ENCODE measurements at places on chromosomes 6 and 20.

- no peak for DNase-seq
Measured at GRCh38 chr20:47506850-47507249, 5.2 kb downstream of the NCOA3 start.

GRCh38 chr6:110446405-110446804, 30.0 kb downstream of the SLC22A16 start:
- DNase-seq, result no peak

- DNase-seq, result no peak
Measured at GRCh38 chr6:150881911-150882481, 16.5 kb downstream of the MTHFD1L start.

GRCh38 chr20:11366660-11367059, 551.0 kb upstream of the BTBD3 start:
- DNase-seq, result no peak

GRCh38 chr6:70371454-70372105, 41.7 kb upstream of the FAM135A start:
- DNase-seq, result no peak

DNA sequence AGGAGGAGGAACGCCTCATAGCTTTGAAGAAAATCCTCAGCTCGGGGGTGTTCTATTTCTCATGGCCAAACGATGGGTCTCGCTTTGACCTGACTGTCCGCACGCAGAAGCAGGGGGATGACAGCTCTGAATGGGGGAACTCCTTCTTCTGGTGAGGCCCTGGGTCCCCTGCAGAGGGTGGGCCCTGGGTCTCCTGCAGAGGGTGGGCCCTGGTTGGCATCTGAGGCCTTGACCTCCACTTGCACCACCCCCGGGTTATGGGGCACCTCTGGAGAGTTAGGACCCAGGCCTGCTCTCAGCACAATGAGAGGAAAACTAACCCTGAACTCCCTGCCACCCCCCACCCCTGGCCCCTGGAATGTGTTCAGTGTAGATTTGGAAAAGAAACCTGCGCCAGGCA, 47.2 kb downstream of the SYNJ2 start:
- DNase-seq, result no peak

DNA sequence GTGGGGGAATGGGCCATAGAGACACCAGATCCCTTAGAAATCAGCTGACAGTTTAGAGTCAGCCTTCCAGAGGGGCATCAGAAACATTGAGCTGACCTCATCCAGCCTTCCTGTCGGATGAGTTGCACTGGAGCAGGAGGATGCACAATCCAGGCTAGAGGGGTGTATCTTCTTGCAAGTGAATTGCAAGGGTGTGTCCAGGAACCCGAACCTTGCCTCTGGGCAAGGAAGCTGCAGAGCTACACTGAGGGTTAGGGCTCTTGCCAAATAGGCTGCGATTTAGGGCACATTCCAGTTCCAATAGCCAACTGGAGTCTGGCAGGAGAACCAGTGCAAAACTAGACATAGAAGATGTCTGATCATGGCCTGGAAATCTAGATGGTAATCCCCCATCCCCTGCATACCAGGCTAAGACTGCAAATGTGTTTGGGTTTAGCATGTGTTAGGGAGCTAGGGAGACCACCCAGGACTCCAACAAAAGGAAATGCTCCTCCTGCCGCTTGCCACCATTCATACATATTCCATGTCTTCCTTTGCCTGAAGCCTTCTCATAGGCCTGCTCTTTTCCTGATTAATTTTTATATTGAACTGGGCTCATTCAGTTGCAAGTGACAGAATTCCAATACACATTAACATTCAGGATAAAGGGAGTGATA, 6.3 kb upstream of the UTRN start:
- DNase-seq, result no peak

GRCh38 chr6:137512757-137513605, 18.8 kb upstream of the OLIG3 start:
- no peak for DNase-seq

GRCh38 chr6:42460883-42461282, 9.2 kb upstream of the TRERF1 start:
- DNase-seq, result no peak

DNA sequence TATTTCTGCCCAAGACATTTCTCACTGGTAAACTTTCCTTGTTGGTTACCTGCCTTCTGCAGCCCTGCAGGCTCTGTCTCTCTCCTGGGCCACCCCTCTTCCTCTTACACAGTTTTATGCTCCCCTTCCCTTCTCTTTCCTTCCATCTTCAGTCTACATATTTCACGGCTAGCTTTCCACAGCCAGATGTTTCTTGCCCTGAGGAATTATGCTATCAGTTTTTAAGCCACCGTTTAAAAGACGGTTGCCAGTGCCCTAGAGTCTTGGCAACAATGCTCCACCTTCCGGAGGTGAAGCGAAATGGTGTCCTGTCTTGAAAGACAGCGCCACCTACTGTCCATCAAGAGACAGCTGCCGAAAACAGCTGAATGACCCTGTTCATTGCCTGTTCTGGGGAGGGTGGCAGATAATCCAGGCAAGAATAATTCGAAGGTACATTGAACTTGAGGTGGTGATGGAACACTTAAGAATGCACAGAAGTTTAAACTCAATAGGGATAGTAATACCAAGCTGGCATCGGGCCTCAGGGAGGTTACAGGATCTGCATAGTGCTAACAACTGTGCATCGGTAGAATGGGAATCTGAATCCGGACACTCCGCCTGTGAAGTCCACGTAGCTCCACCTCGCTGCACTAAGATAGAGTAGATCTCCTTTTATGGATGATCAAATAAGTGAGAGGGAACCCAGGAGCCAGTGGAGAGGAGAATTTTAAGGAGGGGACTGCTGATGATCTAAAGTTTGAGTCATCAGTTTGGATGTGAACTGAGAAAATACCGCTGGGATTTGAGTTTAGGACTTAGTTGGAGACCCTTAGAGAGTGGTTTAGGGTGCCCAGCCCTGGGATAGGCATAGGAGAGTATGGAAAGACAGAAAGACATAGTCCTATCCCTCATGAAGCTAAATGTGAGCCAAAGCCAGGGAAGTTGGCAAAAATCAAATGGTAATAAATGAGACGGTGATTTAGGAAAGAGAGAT, 4.8 kb upstream of the TRIM40 start:
- DNase-seq, result peak; percentile 18

- no peak for DNase-seq
Measured at GRCh38 chr20:53212018-53212417, 239.9 kb downstream of the TSHZ2 start.

Measured in stimulated activated CD8-positive, alpha-beta memory T cell treated with anti-CD3 and anti-CD28 coated beads, Interleukin-7, amount 100 ng/mL, for 1 hour (primary cell).